ENCODE measurements at places on chromosomes 3 and 15.
A peak's percentile ranks its signal among the peaks of the same experiment; 100 is the strongest.

DNA sequence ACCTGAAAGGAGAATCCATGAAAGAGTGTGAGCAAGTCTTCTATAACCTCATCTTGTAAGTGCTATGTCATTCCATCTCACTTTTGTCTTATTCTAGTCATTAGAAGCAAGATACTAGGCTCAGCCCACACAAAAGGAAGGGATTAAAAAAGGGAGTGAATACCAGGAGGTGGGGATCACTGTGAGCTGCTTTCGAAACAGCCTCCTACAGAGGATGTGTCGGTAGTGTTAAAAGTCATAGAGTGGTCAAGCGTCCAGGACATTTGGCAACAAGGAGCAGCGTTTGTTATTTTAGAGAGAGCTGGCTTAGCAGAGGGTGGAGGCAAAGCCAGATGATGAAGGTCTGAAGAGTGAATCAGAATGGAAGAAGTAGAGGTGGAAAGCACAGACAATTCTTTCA lies 11.7 kb upstream of the ZNF148 start:
- DNase-seq: peak; percentile 87

- no peak for DNase-seq
Measured at GRCh38 chr3:197520311-197521276, 35.2 kb downstream of the BDH1 start.

GRCh38 chr3:188752850-188753249 lies 418.9 kb upstream of the TPRG1 start:
- DNase-seq: no peak

DNA sequence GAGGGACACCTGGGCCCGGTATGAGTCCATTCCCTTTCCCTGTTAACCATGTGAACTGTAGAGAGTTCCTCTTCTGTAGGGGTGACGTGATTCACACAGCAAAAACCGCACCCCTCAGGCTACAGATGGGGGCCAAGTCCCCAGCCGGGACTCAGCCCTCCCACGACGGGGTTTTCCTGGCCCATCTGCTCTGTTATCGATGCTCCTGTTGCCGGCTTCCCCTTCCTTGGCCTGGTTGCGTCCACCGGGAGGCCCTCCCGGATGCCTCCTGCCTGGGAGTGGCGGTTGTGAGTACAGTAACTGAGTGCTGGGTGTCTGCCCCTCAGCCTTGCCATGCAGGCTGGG lies 817 bp upstream of the PLXNA1 start:
- peak; percentile 30 for DNase-seq

Measured in fibroblast of the aortic adventitia (primary cell).